ENCODE measurements at places on chromosomes 6 and 20.

- H3K27ac ChIP-seq = no peak overlapping the region
- H3K4me3 ChIP-seq = no peak overlapping the region
- H3K27me3 ChIP-seq = peaks cover under 1% of the 10 kb centered on the region
- DNase-seq = no peak
- no peaks in the 10 kb centered on the region for H3K4me1 ChIP-seq
Observed at GRCh38 chr20:4244700-4245485, 229.5 kb upstream of the RNF24 start.

- no peaks in the 10 kb centered on the region for H3K27me3 ChIP-seq
- no peak overlapping the region for H3K4me3 ChIP-seq
- no peak for DNase-seq
- H3K27ac ChIP-seq = no peak overlapping the region
- H3K4me1 ChIP-seq = no peaks in the 10 kb centered on the region
- H3K36me3 ChIP-seq = no peaks in the 10 kb centered on the region
Observed at GRCh38 chr6:124741341-124741740, 220.9 kb upstream of the RNF217 start.

GRCh38 chr6:135185483-135185882 is 4.4 kb downstream of the MYB start:
- no peak overlapping the region for H3K4me3 ChIP-seq
- no peaks in the 10 kb centered on the region for H3K36me3 ChIP-seq
- no peak overlapping the region for H3K27ac ChIP-seq
- peaks cover 21% of the 10 kb centered on the region for H3K4me1 ChIP-seq
- no peak for DNase-seq

DNA sequence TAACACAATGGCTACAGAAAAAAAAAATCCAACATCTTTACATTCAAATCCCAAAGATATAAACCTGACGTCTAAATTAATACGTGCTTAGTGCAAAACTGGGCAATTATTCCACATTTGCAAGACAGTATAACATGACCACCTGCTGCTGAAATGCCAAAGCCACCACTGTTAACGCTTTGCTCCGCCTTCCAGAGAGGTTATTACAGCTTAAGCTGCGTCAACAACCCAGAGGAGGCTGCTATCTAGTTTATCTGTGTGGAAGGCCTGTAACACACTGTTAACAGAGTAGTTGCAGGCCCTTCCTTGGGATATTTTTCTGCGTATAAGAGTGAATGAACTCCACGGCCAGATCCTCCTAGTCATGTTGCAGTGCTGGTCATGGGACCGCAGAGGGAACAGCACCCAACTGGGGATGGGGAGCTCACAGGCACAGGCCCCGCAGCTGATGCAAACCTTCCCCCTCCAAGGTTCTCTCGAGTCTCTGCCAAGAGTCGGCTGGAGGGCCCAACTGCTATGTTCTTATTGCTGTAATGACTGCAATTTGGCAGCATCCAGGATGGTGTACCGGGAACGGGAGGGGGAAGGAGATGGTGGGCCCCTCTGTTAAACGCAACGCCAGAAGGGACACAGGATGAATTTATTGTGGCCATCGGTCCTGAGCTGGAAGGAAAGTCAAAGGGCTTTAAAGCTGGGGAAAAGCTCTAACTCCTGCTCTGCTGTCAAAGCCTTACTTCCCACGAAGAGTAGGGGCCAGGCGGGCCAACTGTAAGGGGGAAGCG is 993 bp upstream of the NCOA7 start:
- peaks cover 15% of the 10 kb centered on the region for H3K4me1 ChIP-seq
- H3K27me3 ChIP-seq = no peaks in the 10 kb centered on the region
- peak; percentile 38 for DNase-seq
- peak overlapping the region; percentile 93 for H3K27ac ChIP-seq
- H3K36me3 ChIP-seq = no peaks in the 10 kb centered on the region

DNA sequence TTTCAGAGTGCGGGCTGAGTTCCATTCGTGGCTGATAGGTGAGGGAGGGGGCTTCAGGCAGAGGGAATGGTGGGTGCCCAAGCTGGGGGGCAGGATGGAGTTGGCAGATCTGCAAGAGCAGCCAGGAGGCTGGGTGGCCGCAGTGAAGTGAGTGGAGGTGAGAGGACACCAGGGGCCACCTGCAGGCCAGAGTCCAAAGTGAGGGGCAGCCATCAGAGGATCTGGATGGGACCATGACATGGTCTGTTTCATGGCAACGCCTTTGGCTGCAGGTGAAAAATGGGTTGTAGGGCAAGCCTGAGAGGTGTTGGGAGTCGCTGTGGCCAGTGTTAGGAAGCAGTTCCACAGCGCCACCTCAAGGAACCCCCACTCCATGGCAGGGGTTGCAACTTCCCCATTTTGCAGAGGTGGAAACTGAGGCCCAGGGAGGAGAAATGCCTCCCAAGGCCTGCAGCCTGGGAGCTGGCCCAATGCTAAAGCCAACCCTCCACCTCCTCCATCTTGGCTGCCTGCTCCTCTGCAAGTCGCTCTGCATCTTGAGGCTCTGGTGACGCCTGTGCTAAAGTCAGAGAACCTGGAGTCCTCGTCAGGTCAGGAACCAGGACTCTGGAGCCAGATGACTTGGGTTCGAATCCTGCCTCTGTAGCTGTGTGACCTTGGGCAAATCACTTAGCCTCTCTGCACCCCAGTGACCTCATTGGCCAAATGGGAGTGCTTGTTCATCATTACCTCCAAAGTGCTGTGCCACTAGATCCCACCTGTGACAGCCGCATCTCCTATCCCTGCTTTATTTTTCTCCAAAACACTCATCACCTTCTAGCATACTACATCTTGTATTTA is 153.8 kb downstream of the CEBPB start:
- DNase-seq = no peak
- H3K4me3 ChIP-seq = no peak overlapping the region
- H3K27me3 ChIP-seq = no peaks in the 10 kb centered on the region
- H3K4me1 ChIP-seq = peaks cover 26% of the 10 kb centered on the region
- H3K36me3 ChIP-seq = no peaks in the 10 kb centered on the region

- no peak overlapping the region for H3K4me3 ChIP-seq
- no peaks in the 10 kb centered on the region for H3K36me3 ChIP-seq
Observed at GRCh38 chr20:44431502-44432234, 44.0 kb upstream of the TTPAL start.

- no peak overlapping the region for H3K27ac ChIP-seq
- H3K27me3 ChIP-seq = peaks cover 4% of the 10 kb centered on the region
- peaks cover 3% of the 10 kb centered on the region for H3K4me1 ChIP-seq
- DNase-seq = peak; percentile 38
- H3K4me3 ChIP-seq = peak overlapping the region; percentile 38
Observed at GRCh38 chr6:28953039-28953584, 29.3 kb upstream of the TRIM27 start.

- DNase-seq = no peak
- H3K36me3 ChIP-seq = no peaks in the 10 kb centered on the region
- H3K27ac ChIP-seq = no peak overlapping the region
- H3K27me3 ChIP-seq = no peaks in the 10 kb centered on the region
- no peaks in the 10 kb centered on the region for H3K4me1 ChIP-seq
Observed at GRCh38 chr6:34305982-34306708, 57.3 kb upstream of the SMIM29 start.

DNA sequence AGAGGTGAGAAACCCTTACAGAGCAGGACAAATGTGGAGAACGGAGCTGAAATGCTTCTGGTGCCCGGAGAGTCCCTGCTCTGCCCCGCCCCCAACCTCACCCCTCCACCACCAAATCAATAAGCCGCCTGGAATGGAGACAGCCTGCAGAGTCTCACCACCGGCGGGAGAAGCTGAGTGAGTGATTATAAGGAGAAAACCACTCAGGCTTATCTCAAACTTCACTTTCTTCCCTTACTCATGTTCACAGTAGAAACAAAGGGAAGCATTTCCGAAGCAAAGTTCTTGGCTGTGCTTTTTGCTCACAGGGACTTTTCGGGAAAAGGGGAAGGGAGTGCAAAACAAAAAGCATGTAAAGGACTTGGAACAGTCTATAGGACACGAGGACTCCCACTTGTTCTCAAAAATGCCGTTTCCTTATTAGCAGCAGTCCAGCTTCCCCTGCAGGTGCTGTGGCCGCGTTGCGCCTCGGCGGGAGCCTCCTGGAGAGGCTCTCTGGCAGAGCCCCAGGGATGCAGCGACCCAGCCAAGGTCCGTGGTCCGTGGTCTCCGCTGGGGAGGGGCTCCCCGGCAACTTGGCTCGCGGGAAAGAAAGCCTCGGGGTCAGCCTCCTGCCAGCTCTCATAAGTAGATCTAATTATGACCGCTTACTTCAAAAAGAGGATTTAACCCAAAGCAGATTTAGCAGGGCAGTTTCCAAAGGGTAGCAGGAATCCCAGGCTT is 64.8 kb upstream of the TMEM30A start:
- peaks cover 13% of the 10 kb centered on the region for H3K27me3 ChIP-seq
- H3K4me1 ChIP-seq = no peaks in the 10 kb centered on the region
- H3K27ac ChIP-seq = no peak overlapping the region
- no peak for DNase-seq
- no peak overlapping the region for H3K4me3 ChIP-seq
- no peaks in the 10 kb centered on the region for H3K36me3 ChIP-seq

GRCh38 chr20:17651129-17651759 is 30.8 kb downstream of the RRBP1 start:
- H3K27ac ChIP-seq = no peak overlapping the region
- H3K27me3 ChIP-seq = no peaks in the 10 kb centered on the region
- H3K4me1 ChIP-seq = peaks cover 8% of the 10 kb centered on the region
- DNase-seq = no peak
- no peaks in the 10 kb centered on the region for H3K36me3 ChIP-seq
- no peak overlapping the region for H3K4me3 ChIP-seq

DNA sequence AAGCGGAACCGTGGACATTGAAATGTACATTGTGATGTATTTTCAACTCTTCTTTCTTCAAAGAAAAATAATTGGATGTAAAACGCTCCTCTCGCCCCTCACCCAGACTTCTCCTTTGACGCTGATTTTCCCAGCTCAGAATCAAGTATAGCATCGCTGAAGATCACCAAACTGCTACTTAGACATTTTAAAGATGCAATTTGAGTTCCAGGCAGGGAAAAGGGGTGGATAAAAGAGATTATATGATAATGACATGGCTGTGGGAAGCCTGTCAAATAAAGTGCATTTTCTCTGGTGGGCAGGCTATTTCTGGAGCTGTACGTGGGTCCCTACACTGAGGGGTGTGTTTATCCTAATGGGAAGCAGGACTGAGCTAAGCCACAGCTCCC is 240.4 kb downstream of the CDC5L start:
- no peak overlapping the region for H3K4me3 ChIP-seq
- H3K4me1 ChIP-seq = peaks cover 4% of the 10 kb centered on the region
- no peak for DNase-seq
- peaks cover 18% of the 10 kb centered on the region for H3K27me3 ChIP-seq

DNA sequence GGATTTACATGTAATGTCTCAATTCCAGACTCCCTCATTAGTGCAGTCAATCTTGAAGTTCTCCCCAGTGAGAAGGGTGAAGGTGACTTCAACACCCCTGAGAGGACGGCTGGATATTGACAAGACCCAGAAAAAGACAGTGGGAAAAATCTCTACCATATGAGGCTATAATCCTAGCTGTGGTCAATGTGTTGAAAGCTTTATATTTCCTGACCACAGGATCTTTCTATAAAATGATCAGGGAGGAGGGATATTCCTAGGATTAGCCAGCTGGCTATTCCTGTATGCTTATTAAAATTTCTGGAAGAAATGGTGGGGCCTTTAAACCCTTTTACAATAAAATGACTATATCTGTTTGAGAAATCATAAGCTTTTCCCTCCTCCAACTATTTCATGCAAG is 43.0 kb downstream of the TFAP2B start:
- H3K27ac ChIP-seq = no peak overlapping the region
- H3K4me1 ChIP-seq = no peaks in the 10 kb centered on the region
- H3K27me3 ChIP-seq = no peaks in the 10 kb centered on the region
- H3K36me3 ChIP-seq = no peaks in the 10 kb centered on the region
- H3K4me3 ChIP-seq = no peak overlapping the region

GRCh38 chr6:15351631-15352030 is 105.8 kb downstream of the JARID2 start:
- peaks cover 46% of the 10 kb centered on the region for H3K4me1 ChIP-seq
- no peaks in the 10 kb centered on the region for H3K36me3 ChIP-seq
- DNase-seq = no peak
- H3K4me3 ChIP-seq = no peak overlapping the region
- H3K27ac ChIP-seq = no peak overlapping the region
- no peaks in the 10 kb centered on the region for H3K27me3 ChIP-seq

- H3K27ac ChIP-seq = peak overlapping the region; percentile 100
- peak overlapping the region; percentile 77 for H3K4me3 ChIP-seq
- H3K36me3 ChIP-seq = peaks cover 9% of the 10 kb centered on the region
- peak; percentile 44 for DNase-seq
- H3K4me1 ChIP-seq = peaks cover 48% of the 10 kb centered on the region
Observed at GRCh38 chr20:36574366-36575135, 1.2 kb downstream of the TGIF2 start.

DNA sequence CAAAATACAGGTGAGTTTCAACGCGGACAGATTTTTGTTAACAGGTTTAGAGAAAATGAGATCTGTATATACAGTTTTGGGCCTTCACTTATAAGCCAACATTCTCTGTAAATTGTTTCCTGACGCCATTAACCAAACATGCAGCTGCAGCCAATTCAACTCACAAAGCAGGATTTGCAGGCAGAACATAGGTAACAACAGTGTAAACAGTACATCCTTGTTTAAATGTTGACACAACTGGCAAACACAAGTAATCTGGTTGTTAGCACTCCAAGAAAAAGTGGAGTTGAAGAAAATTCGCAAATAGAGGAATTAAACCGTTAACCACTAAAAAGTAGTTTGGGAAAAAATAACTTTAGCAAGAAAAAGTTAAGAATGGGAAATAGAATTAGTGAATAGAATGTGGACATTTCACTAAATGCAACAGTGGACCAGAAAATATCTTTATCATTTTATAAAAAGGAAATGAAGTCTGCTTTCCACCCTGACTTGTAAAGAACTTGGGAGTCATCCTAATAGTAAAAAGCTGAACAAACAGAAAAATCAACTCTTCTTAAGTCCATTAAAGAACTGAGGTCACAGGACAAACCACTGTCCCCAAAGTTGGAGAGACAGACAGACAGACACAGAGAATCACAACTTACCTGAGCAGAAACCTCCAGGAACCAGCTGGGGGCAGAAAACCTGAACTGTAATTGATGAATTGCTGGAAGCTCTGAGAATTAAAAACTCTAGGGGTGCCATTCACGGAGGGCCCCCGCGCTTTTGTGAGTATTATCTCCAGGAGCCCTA is 10.1 kb downstream of the SMIM28 start:
- no peak overlapping the region for H3K4me3 ChIP-seq
- peaks cover 7% of the 10 kb centered on the region for H3K27me3 ChIP-seq
- DNase-seq = no peak
- no peaks in the 10 kb centered on the region for H3K36me3 ChIP-seq

- no peak for DNase-seq
- H3K27me3 ChIP-seq = peaks cover 3% of the 10 kb centered on the region
- no peaks in the 10 kb centered on the region for H3K4me1 ChIP-seq
- no peak overlapping the region for H3K4me3 ChIP-seq
- H3K27ac ChIP-seq = no peak overlapping the region
Observed at GRCh38 chr20:19244291-19244690, 31.8 kb downstream of the SLC24A3 start.

All from T-cell (primary cell).